ENCODE measurements at places on chromosomes 16 and 17. TPM values are rescaled to one million over a fixed set of nuclear protein-coding genes. Genes with fewer than 3 reads are reported as not detected.
A peak's percentile ranks its signal among the peaks of the same experiment; 100 is the strongest.

DNA sequence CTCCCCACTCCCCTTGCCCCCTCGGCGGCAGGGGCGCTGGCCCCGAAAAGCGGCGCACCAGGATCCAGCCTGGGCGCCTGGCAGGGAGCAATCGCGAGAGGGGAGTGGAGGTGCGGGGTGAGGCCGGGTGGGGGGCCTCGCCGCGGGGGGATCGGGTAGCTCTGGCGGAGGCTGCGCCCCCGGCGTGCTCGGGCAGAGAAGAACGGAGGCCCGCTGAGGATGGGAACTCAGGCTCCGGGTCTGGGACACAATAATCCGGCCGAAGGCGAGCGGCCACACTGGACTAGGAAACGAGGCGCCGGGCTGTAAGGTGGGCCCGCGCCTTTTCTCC is 721 bp upstream of the PCGF2 start:
- no peak for DNase-seq

GRCh38 chr16:55634193-55634592 is 21.6 kb upstream of the SLC6A2 start:
- no peak for DNase-seq

DNA sequence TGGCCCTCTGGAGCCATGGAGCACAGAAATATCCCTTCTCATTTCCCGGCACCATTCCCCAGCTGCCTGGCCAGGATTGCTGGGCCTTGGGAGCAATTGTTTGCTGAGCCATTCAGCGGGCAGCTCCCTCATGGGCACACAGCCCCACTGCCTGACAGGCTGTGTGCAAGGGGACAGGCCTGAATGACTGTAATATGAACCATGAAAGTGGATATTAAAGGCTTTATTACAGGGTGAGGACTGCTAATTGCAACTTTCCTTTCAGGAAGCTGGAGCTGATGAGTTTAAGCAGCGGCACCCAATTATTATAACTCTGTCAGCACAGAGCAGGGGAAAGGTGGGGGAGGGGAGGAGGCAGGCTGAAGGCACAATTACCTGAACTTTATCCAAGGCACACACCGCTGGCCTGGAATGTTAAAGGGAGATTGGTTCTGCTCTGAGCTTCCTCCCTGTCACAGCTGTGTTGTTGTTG is 159.8 kb upstream of the SDK2 start:
- peak; percentile 55 for DNase-seq

GRCh38 chr17:65593855-65594845 is 32.7 kb upstream of the AXIN2 start:
- DNase-seq = no peak

GRCh38 chr17:36691606-36692005 is 90.2 kb downstream of the MRM1 start:
- no peak for DNase-seq

- DNase-seq = no peak
These were observed 510.2 kb downstream of the WWOX start for GRCh38 chr16:78609402-78610274.

Gene CMTM2
- total RNA-seq = not detected

Gene KRT23
- 2.5 TPM for total RNA-seq

Gene CCL4
- 1.1 TPM for total RNA-seq

Gene HES7
- not detected for total RNA-seq

Gene UTS2R
- total RNA-seq = not detected
